Lower lobe of right lung (tissue), 2 donors: ENCODE measurements at places on chromosomes 7 and 10.

DNA sequence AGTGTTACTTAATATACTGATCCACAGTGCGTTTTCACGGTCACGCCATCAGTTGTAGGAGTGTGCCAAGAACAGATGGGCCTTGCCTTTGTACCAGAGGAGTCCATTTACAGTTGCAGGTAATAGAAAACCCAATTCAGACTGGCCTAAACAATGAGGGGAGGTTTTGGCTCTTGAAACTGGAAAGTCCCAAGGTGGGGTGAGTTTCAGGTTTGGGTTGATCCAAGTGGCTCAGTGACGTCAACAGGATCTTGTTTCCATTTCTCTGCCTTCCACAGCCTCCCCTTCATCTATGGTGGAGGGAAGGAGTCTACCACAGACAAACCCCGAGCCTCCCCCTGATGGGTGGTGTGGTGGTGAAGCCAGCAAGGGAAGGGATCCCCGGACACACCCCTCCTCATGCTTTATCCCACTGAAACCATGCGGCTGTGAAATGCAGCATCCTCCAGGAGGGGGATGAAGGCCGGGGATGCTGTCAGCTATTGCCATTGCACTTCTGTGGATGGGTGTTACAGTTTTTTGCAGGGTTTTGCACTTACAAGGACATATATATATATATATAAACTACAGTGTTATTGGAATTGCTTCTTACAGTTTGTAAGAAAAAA is 14.8 kb upstream of the SH2D4B start:
- no peak for DNase-seq

- no peak for DNase-seq
Observed at GRCh38 chr10:60629332-60629731, 148.9 kb upstream of the CDK1 start.

DNA sequence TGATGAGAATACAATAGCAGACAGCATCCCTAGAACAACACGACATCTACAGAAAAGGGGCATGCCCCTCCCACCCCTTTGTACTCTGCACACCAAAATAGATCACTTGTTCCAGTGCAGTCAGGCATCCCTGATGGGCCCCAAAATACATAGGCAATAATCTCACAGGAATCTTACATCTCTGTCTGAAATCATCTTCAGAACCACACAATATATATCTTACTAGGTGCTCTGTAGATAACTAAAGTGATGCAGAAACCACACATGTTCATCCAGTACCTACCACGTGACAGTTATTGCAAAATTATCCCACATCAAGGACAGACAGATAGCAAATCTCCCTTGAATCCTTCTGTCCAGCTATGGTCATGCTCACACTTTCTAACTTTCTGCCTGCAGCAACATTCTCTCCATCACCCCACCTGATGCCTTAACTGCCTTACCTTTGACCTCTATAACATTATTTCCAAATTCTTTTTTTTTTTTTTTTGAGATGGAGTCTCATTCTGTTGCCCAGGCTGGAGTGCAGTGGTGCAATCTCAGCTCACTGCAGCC is 30.7 kb downstream of the ST8SIA6 start:
- DNase-seq = no peak

DNA sequence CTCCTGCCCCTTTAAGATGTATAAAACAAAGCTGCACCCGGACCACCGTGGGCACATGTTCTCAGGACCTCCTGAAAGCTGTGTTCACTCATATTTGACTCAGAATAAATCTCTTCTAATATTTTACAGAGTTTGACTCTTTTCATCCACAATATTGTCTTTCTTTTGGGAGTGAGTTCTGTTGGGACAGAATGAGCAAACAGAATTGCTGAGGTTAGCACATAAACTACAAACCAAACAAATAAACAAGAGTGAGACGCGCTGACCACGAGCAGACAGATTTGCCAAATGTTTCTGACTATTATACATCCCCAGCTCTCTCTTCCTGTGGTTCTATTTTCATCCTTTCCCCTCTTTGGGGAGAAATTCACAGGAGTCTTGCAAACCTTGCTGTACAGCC is 526.7 kb downstream of the CALN1 start:
- no peak for DNase-seq

DNA sequence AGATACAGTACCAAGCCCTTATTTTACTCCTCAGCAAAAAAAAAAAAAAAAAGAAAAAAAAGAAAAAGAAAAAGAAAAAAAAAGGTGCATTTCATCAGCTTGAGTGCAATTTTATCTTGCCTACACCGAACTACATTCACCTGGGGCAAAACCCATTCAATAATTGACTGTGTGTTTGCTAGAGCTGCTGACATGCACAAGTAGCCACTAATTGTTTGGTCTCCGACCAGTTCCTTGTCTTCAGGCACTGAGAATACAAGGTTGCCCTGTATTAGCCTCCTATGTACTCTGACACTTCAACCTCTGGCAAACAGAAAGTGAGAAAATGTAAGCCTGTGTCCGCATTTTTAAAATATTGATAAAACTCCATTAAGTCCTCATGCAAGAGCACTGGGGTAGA is 1579.4 kb upstream of the LRRTM3 start:
- no peak for DNase-seq

DNA sequence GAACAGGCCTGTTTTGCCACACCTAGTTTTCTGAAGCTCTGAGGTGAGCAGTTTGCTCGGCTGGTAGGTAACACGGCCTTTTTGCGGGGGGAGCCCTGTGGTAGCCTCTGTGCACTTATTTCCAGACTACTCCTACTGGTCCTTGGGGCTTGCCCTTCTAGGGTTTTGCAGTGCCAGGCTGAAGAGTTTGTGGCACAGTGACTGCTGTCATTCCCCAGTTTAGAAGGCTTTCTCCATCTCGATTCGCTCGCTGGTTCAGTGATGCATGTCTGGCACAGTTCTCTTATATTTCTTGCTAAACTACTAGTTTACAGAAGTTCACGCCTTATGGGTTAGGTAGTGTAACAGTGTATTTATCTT is 711 bp downstream of the KIF20B start:
- no peak for DNase-seq

GRCh38 chr10:104642658-104643302 is 1.7 kb downstream of the SORCS3 start:
- DNase-seq = peak; percentile 48

- no peak for DNase-seq
Observed at GRCh38 chr7:32360127-32360526, 130.1 kb downstream of the LSM5 start.

DNA sequence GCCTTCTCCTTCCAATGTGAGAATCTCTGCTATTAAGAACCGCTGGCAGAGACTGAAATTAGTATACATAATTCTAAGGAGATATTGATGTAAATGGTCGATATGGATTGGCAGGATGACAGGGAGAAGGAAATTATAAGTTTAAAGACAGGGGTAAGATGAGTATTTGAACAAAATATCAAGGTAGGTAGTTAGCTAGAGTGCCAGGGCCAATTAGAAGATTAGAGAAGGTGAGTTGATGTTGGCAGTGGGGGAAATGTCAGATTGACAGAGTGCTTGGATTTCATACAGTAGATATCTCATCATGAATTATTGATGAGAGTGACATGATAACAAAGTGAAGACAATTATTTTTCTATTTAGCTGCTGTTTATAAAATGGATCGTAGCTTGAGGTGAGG is 74.1 kb downstream of the BTRC start:
- DNase-seq = no peak

- DNase-seq = peak; percentile 50
Observed at GRCh38 chr7:117019786-117020590, 66.7 kb downstream of the ST7 start.

DNA sequence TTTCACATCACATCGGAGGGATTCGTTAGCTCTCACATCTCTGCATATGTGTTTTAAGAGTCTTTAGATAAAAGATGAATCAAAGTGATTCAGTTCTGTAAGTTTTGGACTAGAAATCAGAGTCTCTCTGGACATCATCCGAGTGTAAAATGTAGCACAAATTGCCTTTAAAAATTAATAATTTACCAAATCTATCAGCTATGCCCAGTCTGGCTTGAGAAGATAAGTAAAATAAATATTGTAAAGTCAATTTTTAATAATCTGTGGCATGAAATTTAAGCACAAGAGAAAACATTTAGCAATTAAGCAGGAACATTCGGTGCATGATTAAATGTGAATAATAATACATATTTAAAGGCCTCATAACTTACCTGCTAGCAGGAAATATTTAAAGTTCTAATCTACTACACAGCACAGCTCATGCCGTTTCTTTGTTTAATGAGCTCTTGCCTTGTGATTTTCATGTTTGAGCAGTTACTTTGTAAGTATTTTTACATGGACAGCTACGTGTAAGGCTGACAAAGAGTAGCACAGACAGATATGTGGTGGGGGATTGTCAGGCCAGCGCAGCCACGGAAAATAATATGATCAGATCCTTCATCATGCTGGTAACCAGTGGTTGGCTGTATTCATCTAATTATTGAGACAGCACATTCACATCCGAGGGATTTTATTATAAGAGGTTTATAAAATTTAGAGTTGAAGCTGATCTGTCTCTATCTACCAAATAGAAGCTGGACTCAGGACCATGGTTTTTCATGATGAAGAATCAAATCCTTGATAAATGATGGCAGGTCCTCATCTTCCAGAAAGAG is 317.3 kb downstream of the ADARB2 start:
- no peak for DNase-seq

DNA sequence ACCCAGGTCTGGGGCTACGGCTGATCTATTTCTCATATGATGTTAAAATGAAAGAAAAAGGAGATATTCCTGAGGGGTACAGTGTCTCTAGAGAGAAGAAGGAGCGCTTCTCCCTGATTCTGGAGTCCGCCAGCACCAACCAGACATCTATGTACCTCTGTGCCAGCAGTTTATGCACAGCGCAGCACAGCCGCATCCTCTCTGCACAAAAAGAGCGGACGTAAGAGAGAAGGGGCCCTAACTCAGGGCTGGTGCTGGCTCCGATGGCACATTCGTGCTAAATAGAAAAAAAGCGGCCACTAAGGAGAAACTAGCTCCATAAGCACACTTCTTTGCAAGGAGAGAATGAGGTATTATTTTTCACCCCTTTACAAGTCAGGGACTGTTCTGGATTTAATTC is 28.3 kb upstream of the PRSS1 start:
- DNase-seq = no peak

DNA sequence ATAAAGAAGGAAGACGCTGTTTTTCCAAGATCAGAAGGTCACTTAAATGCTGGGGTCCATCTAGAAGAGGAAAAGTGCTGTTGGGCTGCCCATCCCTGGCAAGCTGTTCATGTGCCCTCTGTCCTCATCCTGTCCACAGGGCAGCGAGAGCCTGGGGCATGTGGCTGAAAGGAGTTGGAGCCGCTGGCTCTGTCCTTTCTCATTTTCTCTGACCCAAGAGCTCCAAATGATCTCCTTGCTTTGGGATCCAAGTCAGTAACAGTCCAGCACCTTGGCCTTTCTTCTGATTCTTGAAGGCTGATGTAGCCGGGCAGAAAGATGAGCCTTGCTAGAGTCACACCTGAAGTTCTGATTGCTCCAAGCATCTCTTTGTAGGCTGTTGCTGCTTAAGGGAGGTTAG is 44.4 kb downstream of the SPDYE5 start:
- no peak for DNase-seq
